ENCODE measurements at places on chromosomes 2 and 18.

GRCh38 chr2:120593921-120594686 is 141.6 kb upstream of the GLI2 start:
- no peak for DNase-seq

- peak; percentile 37 for DNase-seq
These were observed 961 bp downstream of the GEN1 start for GRCh38 chr2:17754773-17755425.

GRCh38 chr2:118269408-118270051 is 181.3 kb downstream of the INSIG2 start:
- DNase-seq = peak; percentile 13

GRCh38 chr2:1168846-1169245 is 218.2 kb downstream of the SNTG2 start:
- no peak for DNase-seq

DNA sequence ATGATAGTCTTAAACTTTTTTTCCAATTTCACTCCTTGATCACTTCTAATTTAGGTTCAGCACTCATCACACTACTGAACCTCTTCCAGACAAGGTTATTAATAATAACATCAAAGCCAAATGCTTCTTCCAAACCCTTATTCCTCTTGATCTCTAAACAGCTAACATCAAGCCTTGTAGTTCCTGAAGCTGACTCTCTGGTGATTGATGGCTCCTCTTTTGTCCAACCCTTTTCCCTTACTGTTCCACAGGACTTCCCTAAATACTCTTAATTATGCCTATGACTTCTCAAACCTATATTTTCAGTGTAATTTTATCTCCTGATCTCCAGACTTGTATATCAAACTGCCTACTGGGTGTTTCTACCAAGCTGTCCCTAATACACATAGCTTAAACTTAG is 83.9 kb downstream of the FAM228A start:
- no peak for DNase-seq

- DNase-seq = no peak
These were observed 2.4 kb downstream of the PIEZO2 start for GRCh38 chr18:11146947-11147345.

- DNase-seq = no peak
These were observed 873 bp downstream of the MTHFD2 start for GRCh38 chr2:74199275-74199701.

GRCh38 chr2:18369760-18370159 is 190.7 kb downstream of the RDH14 start:
- DNase-seq = no peak

DNA sequence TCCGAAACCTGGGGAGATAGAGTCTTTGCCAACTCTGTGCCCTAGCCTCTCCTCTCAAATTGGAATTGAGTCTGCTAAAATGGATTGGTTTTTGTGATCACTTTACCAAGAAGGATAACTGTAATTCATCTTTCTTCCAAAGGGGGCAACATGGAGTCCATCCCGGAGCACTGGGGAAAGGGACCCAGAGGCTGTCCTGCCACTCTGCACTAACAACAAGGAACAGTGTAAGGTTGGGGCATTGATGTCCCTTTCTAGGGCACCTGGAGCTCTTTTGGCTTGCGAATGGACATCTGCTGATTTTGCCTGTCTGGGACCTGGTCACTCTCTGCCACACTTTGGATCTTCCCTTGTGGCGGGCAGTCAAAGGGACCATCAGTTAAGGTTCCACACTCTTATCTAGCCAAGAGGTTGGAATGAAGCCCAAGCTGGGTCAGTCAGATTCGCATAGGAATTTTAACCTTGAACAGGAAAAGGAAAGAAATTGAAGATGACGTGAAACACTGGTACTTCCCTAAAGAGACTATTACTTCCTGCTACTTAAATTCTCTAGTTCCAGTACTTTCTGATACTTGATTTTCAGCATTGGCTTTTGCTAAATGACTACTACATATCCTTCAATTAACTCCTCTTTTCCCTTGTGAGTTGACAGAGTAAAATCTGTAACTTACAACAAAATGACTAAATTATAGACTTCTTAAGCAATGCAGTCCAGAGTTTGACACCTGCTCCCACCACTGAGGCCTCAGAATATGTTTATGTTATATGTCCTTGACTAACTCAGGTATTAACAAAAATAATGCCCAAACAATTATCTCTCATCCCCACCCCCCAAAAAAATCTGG is 64.7 kb upstream of the KLF7 start:
- DNase-seq = peak; percentile 54

DNA sequence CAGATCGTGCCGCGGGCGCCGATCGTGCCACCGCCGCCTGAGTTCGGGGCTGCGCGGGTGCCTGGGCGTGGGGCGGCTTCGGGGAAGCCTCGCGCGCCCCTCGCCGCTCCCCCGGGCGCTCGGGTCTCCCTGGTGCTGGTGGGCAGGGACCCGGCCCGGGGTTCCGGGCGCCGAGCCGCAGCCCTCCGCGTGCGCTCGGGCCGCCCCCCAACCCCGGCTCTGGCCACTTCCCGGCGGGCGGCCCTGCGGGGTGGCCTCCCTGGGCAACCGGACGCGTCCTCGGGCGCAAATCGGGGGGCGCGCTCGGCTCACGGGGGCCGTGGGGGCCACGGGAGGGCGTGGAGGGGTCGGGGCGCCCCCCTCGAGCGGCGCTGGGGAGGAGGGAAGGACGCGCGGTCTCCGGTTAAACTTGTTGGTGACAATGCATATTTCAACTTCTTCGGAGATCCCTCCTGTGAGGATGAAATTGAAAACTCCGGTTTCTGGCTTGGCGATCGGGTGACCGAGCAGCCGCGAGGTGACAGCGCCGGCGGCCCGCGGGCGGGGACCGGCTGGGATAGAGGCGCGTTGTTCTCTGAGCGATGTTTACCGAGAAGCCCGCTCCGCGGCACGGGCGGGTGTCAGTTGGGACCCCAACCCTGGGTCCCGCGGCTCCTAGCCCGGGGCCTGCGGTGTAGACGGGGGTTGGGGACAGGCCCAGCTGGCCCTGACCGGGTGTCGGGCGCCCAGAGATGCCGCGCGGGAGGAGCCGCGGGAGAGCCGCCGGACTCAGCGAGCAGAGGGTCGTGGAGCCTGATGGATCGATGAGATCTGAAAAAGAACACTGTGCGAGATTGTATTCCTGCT is 676 bp downstream of the SH3BP4 start:
- DNase-seq = peak; percentile 52

- DNase-seq = peak; percentile 51
These were observed 60.4 kb upstream of the NABP1 start for GRCh38 chr2:191617575-191617974.

- no peak for DNase-seq
These were observed 102.0 kb upstream of the PIEZO2 start for GRCh38 chr18:11251229-11251890.

DNA sequence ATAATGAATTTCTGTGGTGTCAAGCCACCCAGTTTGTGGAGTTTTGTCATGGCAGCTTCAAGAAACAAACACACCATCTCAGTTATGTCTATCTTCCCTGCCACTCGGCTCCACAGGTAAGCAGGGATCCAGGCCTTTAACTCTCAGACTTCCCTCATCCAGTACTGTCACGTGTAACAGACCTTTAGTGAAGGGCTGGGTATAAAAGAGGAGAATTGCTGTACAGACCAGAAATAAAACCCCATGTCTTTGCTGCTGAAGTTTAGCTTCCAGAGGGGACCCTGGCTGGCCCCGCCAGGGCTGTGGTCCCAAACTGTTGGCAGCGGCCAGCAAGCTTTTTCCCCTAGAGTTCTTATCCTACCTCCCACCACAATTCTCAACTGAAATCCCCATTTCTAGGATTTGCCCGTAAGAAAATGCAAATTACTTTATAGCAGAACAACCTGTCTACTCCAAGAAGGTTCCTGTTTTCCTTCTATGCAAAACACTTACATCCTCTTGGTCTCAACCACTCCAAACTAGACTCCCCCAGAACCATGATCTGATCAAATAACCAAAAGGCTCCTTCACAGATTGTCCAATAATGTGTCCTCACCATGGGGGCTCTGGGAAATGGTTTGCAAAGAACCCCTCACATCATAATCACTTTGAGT is 438.0 kb upstream of the ID2 start:
- DNase-seq = no peak

GRCh38 chr2:90076311-90076710 is 1384.8 kb downstream of the RPIA start:
- peak; percentile 59 for DNase-seq

- no peak for DNase-seq
These were observed 258.4 kb downstream of the CD226 start for GRCh38 chr18:69689121-69689759.

GRCh38 chr2:166419616-166419934 is 43.8 kb upstream of the SCN9A start:
- peak; percentile 69 for DNase-seq

DNA sequence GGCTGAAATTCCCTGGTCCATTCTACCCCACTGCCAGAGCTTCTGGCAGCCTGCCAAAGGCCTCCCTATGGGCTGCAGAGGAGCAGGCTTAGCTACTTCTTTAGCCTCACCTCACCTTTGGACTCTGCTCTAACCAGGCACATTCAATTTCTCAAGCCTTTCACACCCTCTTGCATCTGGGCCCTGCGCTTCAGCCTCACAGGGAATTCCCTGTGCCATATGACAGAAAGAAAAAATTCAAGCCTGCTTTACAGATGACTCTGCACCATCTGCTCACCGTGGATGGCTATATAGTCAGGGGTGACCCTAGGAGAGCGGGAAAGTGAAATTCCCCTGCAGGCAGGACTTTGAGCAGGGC is 62.5 kb downstream of the REEP1 start:
- no peak for DNase-seq

DNA sequence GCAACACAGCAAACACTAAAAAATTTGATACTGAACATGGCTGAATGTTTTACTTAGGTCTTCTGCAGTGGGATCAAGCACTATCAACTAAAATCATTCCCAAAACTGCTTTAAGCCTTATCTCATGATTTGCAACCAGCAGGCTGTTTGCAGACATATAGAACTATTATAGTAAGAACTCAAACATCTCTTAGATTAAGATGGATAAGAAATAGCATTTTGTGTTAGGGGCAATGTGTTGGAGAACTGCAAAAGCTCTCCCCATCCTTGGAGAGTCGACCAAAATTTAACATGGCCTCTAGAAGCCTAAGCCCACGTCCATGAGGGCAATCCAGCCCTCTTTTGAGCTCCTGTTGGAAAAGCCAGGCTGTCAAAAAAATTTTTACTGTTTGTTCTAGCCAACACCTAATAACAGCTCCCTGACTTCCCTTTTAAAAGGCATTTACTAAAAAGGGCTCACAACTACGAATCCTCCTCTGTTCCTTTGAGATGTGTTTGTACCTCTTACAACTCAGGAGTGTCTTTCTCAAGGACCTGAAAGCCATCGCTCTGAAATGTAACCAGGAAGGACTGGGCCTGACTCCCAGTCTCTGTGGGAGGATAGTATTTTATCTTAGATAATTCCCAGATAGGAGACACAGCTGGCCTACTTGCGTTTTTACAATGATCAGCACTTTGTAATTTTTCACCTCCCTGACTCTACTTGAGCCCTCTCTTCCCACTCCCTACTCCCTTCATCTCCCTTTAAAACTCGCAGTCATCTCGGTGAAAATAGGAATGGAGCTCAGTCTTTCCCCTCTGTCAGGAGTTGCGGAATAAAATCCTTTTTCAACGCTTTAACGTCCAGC is 1.4 kb downstream of the KRCC1 start:
- no peak for DNase-seq

- no peak for DNase-seq
These were observed 9.6 kb downstream of the PTGR3 start for GRCh38 chr18:75199327-75199726.

All from hematopoietic multipotent progenitor cell treated with erythropoietin and hydrocortisone succinate and interleukin-3 and kit ligand, for 4 days (in vitro differentiated cells).